ENCODE measurements at places on chromosomes 2 and 18. TPM values are rescaled to one million over a fixed set of nuclear protein-coding genes. Genes with fewer than 3 reads are reported as not detected.

DNA sequence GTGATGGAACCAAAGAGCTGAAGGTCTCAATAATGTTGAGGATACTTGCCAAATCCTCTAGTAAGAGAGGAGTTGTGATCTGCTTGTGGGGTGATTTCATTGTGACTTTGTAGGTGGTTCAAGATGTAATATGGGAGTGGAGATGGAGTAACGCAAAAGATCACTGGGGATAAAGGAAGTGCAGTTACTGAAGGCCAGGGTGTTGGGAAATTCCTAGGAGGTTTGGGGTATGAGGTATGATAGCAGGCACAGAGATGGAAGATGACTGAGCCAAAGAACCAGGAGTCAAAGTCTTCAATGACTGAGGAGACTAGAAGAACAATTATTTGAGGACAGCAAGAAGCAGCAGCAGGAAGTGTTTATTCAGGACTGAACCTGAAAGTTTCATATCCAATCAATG lies 222.6 kb downstream of the NCKAP5 start:
- no peak for DNase-seq

Gene RAD51AP2
- not detected for total RNA-seq

DNA sequence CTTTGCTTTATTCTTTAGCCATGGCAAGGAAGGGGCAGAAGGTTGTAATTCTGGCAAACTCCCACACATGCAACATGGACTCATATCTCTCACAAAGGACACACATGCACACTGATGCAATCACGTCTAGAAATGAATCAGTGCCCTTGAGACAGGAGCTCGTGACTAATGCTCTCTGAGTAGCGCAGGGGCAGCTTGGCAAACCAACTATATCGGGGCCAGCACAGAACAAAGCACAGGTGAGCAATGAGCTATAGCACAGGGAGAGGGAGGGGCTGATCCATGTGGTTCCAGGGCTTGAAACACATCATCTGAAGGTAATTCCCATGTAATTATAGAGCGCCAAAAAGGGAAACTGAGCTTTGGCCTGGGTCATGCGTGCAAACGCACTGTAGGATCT lies 165.2 kb upstream of the KLF7 start:
- no peak for DNase-seq

- DNase-seq, result no peak
Observed at GRCh38 chr2:234178330-234179030, 128.0 kb downstream of the SPP2 start.

DNA sequence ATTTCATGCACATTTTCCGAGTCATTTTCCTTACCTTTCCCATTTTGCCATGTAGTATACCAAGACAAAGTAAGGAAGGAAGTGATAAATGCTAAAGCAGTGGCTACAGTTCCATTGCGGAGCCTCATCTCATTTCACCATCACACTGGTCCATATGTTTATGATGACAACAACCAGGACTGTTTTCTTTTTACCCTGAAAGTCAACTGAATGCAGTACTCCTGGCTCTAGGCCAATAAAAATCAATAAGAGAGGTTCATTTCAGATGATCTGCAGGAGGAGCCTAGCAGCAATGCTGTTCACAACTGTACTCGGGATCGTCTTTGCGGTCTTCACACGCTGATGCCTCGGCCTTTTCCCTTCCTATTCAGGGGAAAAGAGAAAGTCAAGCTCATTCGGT lies 4.7 kb downstream of the MGAT4A start:
- DNase-seq, result peak; percentile 21

DNA sequence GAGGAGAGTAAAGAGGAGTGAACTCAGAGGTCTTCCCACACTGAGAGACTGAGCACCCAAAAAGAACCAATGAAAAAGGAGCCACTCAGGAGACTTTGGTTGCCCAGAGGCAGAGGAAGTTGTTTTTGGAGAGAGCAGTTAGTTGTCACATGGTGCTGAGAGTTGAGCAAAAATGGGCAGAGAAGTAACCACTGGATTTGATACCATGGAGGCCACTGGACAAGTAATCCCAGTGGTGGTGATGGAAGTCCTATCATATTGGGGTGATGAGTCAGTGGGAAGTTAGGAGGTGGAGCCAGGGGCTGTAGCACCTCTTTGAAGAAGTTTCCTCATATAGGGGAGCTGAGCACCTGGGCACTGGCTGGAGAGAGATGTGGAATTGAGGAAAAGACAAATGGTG lies 235.8 kb downstream of the TPGS2 start:
- no peak for DNase-seq

DNA sequence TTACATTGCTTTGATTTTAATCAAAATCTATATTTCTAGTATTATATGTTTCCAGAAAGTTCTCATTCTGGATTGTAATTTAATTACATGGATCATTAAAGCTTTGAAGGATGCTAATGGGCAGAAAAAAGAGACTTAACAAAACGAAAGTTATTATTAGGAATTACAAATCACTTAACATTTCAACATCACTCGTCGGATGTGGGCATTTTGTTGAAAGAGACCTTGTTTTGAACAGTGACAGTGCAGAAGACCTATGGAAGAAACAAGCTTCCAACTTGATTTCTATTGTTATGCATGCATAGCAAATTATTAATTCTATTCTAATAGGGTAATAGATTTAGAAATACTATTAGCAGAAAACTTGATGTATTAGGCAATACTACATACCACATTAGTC lies 31.4 kb upstream of the DARS1 start:
- no peak for DNase-seq

Gene ANKRD30B
- not detected for total RNA-seq

GRCh38 chr2:33354981-33355380 lies 121.5 kb upstream of the RASGRP3 start:
- DNase-seq, result no peak

Gene DSC3
- not detected for total RNA-seq

Gene DTNA
- 0.58 TPM for total RNA-seq

DNA sequence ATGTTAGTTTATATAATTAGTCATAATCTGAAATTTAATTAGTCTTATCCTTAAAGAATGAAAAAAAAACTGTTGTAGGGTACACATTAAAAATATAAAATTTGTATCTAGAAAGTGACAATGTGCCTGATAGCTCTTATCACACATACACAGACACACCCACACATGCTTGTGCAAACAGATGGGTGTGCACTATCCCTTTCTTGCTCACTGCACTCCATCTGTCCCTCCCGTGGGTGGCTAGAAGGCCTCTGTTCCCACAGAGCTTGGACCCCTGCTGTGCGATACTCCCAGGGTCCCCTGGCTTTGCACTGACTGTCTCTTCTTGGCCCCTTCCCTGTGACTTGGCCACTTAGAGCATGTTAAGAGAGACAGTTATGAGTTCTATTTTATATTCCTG lies 123.9 kb upstream of the ACKR3 start:
- no peak for DNase-seq

Gene ATP6V1B1
- not detected for total RNA-seq

- DNase-seq, result no peak
Observed at GRCh38 chr2:134623046-134623445, 95.8 kb downstream of the TMEM163 start.

Gene PAPOLG
- total RNA-seq, result 40.1 TPM

GRCh38 chr2:8558956-8559355 lies 122.9 kb upstream of the ID2 start:
- no peak for DNase-seq

- no peak for DNase-seq
Observed at GRCh38 chr2:119088416-119088815, 70.1 kb downstream of the C1QL2 start.

DNA sequence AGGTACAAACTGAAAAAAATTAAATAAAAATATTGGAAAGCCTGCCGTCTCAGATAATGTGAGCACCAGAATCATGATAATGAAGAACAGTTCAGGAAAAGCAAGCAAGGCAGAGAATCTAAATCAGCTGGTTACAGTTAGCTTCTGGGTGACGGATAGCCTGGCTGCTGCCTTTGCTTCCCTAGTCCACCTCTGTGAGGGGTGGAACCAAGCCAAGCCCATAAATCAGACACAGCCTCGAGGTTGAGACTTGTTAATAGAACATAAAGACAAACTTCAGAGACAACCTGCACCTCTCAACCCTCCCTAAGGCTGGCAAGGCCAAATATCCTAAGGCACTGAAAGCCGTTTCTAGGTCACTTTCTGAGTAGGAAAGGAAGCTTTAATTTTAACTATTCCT lies 334.7 kb upstream of the SLC39A10 start:
- no peak for DNase-seq

Gene PTPRN
- total RNA-seq, result not detected

Gene ABHD1
- 2.1 TPM for total RNA-seq

DNA sequence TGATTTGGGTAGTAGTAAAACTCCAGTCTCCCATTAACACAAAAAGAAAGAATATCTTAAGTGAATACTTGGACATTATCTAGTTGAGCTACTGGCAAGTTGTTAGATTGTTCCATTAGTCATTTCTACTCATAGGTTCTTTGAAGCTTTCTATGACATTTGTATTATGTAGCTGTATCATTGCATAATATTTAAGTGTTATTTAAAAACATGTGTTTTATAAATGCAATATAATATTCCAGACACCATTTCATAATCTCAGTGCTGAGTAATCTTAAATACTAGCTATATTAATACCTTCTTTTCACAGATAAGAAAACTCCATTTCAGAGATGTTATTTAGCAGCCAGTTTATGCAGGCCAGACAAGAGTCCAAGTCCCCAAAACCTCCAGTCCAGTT lies 271.9 kb downstream of the NCKAP5 start:
- no peak for DNase-seq

Measured in CD4-positive, alpha-beta memory T cell (primary cell).